Activated CD8-positive, alpha-beta memory T cell treated with anti-CD3 and anti-CD28 coated beads for 4 hours (primary cell): ENCODE measurements at places on chromosomes 3 and 15.

DNA sequence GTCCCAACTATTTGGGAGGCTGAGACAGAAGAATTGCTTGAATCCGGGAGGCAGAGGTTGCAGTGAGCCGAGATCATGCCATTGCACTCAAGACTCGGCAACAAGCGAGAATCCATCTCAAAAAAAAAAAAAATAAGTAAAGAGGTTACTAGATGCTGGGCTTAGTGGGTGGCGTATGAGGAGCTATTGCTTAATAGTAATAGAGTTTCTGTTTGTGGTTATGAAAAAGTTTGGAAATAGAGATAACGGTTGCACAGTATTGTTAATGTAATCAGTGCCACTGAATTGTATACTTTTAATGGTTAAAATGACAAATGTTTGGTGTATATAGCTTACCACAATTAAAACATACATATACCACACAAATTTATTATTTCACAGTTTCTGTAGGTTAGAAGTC is 14.7 kb upstream of the HHATL start:
- DNase-seq = no peak

DNA sequence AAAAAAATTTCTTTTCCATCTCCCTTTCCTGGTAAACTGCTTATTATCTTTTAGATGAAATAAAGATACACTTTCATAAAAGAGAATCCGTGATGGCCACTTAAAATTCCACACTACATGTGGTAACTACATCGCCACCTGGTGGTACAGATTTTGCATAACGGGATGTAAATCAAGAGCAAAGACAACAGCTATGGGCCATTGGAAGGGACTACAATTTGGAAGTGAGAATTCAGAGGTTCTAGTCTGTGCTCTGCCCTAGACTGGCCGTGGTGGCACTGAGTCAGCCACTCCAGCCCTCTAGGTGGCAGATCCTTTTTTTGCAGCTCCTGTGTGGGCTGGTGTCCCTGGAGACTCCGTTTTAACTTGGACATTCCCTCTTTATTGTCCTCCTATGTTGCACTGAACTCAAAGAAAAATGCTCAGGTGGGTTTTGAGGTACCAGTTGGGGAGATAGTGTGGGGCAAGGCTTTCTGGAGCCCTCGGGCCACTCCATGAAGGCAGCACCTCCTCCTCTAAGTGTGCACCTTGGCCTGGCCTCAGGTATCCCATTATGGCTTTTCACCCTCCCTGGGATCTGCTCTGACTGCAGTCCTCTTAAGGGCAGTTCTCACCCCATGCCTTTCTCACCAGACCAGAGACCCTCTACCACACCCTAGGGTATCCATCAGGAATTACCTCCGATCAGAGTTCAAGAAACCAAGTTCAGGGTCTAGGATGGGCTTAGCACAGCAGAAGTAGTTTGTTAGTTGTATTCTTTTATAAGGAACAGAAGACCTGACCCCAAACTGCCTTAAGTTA is 54.9 kb downstream of the SPSB4 start:
- DNase-seq = peak; percentile 25

GRCh38 chr15:93063262-93063671 is 25.7 kb downstream of the RGMA start:
- DNase-seq = no peak

DNA sequence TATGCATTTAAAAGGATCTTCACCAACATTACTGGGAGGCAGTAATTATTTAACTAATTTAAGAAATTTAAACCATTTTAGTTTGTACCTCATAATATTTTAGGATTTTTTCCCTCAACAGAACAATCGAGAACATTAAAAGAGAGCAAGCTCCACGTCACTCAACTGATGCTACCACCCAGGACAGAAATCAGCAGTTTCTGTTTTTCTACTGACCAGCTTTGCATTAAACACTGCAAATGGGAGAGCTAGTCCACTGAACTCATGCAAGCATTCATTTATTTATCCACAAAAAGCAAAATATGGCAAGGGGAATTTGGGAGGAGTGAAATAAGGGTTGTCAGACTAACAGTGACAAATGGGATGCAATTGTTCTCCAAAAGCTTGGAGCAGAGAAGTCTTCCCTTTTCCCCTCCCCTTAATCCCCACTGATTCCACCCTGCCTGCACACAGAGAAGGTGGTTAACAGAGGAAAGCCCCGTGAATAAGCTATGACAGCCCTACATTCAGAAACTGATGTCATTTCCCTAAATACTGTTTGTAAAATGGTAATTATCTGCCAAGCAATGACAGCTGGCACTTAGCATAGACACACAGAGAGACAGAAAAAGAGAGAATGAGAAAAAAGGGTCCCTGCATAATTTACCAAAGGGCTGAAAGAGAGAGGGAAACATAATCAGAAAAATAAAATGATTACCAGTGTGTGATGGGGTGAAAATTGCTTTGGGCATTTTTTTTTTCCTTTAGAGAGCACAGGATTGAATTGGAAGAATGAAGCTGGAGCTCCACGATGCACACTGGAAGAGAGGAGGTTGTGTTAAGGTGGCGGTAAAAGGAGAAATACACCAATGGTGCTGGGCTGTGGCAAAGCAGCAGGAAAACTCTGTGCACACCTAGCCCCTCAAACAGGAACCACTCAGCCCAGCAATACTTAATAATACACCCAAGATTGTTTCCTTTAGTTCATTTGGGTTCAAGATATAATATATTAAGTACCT is 777.4 kb downstream of the TUSC7 start:
- DNase-seq = no peak

DNA sequence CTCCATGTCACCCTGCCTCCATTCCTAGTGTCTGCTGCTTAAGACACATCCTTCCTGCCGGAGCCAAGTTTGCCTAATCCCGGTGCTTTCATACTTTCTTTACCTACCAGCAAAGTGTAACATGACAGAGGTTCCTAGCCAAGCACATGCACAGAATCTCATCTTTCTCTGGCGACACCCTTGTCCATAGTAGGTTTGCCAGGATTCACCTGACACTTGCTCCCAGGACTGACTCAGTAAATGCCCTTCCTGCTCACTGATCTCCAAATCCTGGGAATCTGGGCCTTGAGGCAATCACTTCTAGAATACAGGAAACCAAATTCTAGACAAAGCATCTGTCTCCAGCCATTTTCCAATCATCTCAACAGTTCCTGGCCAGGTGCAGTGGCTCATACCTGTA is 10.2 kb upstream of the NR2E3 start:
- no peak for DNase-seq

- no peak for DNase-seq
These were observed 99.8 kb downstream of the TRIM69 start for GRCh38 chr15:44836094-44836493.

GRCh38 chr15:89442155-89442554 is 54.2 kb downstream of the RHCG start:
- DNase-seq = no peak

- DNase-seq = no peak
These were observed 132.3 kb downstream of the VPS8 start for GRCh38 chr3:184944241-184944640.

DNA sequence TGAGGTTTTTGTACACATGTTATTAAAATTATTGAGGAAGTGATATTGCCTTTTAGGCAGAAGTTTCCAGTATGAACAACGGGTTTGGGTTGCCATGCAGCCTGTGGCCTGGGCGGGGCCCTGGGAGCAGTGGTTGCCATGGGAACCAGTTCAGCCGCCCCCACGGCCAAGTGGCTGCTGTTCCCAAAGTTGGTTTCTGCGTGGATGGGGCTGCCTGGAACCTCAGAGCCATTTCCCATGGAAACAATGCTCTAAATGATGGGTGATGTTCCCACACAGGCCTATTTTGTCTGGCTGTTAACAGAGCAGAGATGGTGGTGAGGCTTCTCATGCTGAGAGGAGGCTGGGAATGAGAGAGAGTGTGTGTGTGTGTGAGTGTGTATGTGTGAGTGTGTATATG is 19.5 kb downstream of the MRAS start:
- DNase-seq = no peak

- no peak for DNase-seq
These were observed 34.7 kb downstream of the ZNF710 start for GRCh38 chr15:90035840-90036230.

DNA sequence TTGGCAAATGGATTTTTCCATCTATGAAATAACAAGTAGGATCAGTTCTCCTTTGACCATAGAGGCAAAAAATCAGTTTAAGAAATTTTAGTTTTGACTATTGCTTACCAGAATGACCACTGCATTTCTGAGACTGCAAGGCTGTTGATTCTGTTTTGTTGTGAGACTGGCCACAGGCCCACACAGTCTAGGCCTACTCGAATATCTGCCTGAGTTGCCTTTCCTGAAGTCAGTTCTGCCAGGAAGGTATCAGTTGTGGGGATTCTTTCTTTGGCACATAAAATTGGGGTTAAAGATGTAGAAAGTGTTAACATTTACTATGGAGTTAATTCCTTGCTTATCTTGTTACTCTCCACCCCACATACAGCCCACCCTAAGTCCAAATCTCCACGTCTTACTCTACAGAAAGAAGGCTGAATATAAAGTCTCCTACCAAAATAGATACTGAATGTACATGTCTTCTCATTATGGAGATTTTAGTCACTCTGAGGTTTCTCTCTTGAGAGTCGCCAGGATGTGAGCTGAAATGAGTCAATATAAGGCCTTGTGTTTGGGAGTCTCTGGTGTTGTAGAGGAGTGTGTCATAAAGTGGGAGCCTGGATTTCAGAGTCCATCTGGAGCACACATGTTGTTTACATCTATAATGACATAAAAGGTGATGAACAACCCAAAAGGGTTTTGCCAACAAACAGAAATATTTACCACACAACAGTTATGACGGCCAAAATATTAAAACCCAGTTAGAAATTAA is 45.0 kb upstream of the WWTR1 start:
- no peak for DNase-seq

DNA sequence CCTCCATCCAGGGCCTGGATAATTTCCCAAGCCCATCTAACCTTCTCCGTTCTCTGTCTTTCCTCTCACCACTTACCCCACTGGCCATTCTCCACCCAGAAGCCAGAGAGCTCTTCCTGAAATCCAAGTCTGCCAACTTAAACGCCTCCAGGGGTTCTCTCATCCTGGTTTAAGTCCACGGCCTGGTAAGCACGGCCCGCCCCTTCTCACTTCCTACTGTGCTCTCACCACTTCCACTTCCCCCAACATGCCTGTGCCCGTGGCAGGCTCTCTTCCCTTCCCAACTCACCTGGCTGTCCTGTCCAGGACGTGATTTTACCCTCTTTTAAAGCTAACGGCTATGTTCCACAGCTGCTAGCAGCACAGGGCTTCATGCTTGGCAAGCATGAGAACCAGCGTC is 1.7 kb upstream of the CX3CR1 start:
- no peak for DNase-seq

- no peak for DNase-seq
These were observed 1.4 kb downstream of the PLEKHO2 start for GRCh38 chr15:64842986-64843561.

GRCh38 chr3:38740537-38740936 is 75.5 kb downstream of the SCN10A start:
- no peak for DNase-seq
